ENCODE measurements at places on chromosomes 6 and 20.

- DNase-seq: no peak
These were observed 12.2 kb upstream of the C6orf132 start for GRCh38 chr6:42154461-42155209.

GRCh38 chr6:90127595-90127994, 169.0 kb downstream of the BACH2 start:
- DNase-seq: no peak

DNA sequence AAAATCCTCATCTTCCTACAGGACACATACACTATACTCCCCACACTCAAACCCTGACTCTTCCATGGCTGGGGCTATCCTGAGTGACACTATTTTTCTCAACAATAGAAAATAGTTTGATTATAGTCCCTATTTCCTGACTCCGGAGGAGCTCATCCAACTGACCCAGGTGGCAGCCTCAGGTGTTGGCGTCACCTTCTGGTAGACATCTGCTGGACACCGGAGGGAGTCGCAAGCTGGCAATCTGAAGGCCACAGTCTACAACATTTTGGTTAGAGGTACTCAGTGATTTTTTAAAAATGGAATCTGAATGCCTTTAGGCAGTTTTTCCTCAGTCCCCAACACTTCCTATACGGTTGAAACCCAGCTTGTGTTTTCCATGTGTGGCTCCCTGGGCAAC, 32.2 kb upstream of the OCSTAMP start:
- DNase-seq: no peak

DNA sequence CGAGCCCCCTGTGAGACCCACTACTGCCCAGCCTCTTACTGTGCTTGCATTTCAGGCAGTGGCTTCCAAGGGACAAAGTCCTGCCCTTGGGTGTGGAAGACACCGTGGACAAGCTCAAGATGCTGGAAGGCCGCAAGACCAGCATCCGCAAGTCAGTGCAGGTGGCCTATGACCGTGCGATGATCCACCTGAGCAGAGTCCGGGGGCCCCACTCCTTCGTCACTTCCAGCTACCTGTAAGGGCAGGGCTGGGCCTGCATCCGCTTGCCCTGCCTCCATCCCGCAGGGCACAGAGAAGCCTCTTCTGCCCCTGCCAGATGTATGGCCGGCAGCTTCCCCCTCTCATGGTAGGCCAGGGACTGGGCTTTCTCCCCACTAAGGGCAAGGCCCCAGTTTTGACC, 33.8 kb downstream of the BRPF3 start:
- no peak for DNase-seq

GRCh38 chr20:46253391-46253790, 54.9 kb downstream of the CDH22 start:
- DNase-seq: no peak

DNA sequence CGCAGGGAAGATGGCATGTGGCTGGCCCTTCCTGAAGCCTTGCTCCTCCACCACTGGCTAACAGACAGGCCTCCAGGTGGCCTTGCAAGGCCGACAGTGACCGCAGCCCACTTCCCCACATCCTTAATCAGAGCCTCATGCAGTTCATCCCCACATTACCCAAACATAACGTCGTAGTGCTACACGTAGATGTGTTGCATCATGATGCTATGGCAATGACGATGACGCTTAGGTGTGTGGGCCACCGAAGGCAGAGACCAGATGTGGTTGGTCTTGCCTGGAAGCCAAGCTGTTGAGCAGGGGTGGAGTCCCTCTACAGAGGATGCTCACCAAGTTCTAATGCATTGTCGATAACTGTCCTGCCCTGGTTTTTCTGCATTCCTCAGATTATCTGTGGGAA, 5.6 kb downstream of the CD93 start:
- no peak for DNase-seq

DNA sequence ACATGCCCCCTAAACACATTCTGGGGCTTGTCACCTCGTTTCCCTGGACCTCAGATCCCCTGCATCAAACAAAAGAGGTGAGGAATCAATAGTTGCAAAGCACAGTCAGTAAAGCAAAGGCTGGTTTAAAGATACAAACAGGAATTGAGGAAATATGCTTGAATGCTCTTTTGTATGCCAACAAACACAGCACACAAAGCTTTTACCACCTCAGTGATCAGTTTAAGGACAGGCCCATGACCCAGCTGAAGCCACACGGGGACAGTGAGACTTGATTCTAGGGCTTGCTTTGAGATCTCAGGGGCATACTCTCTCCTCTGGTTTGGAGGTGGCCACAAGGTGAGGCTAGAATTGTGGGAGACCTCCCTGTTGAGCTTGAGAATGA, 182.9 kb upstream of the CST7 start:
- DNase-seq: no peak

DNA sequence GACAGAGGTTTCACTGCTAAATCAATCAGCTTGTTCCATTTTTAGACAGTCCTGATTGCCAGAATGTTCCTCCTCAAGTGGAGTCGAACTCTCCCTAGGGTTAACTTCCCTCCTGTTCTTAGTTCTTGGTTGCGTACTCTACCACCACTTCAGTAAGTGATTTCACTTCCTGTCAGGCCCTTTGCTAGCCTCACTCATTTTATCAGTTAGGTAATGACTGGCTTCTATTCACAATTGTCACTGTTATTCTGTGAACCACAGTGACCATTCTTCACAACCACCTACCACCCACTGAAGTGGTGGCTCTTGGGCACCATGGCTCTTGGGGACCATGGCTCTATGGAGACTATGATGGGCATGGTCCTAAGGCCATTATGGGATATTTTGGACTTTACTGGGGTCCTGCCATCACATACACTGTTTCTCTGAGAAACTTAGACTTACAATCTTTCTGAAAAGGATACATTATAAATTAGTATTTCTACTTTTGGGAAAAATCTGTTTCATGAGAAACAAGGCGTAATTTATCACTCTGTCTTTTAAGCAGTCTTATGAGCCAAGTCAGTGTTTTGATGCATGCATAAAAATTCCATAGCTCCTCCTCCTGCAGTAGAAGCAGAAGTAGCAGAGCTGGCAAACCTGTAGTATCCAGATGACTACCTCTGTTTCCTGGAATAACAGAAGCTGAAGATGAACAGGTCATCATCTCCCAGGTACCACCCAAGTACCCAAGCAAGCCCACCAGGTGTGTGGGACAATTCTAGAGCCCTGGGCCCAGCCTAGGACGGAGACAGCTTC, 66.3 kb downstream of the ATXN1 start:
- DNase-seq: no peak

DNA sequence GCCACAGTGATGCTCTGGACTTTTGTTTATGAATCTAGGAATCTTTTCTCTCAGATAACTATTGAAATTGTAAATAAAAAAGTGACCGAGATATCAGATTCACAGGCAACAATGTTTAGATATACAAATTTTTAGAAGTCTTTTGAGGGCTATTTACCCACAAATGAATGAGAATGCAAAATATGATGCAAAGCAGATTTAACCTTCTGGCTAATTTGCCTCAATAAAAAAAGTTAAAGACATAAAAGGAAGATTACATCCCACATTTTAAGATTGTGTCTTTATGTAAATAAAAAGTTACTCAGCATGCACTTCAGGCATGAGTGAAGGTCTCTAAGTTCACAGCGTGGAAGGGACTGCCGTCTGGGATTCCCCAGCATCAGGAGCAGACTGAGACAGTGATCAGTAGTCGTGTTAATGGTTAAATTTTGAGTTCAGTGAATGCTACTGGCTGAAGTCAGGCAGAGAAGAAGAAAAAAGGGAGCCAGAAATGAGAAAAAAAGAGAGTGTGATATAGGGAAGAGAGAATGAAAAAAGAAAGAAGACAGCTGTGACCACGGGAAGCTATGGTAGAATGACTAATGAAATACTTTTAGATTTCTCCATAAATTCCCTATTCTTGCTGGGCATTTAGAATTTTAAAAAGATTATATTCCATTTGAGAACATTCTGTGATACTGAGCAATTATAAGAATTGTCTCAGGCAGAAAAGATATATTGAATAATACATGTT, 93.6 kb downstream of the MYB start:
- no peak for DNase-seq

GRCh38 chr6:132592855-132593254, 3.3 kb upstream of the TAAR5 start:
- DNase-seq: no peak

- no peak for DNase-seq
These were observed 176.6 kb upstream of the PTPRK start for GRCh38 chr6:128696691-128697689.

DNA sequence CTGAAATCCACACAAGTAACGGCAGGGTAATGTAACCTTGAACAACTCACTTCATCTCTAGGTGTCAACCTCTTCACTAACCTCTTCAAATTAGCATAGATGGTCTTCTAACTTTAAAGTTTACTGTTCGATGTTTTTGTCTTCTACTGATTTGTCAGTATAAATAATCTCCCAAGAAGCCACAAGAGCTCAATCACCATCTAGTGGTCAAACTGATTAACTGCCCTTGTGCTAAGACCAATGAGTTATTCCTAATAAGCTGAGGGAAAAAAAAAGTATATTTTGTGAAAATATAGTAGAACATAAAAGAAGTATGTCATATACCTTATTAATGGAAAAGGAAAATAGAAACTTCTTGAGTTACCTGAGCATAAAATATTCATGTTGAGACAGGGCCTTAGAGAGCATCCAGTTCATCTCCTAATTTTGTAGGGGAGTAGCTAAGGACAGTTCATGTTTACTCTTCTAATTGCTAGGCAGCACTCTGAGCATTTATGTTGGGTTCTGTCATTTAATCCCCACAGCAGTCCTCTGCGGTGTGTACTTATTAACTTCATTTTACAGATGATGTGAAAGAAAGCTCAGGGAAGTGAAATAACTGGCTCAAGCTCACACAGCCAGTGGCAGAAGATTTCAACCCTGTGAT, 317.1 kb downstream of the ESR1 start:
- DNase-seq: no peak

DNA sequence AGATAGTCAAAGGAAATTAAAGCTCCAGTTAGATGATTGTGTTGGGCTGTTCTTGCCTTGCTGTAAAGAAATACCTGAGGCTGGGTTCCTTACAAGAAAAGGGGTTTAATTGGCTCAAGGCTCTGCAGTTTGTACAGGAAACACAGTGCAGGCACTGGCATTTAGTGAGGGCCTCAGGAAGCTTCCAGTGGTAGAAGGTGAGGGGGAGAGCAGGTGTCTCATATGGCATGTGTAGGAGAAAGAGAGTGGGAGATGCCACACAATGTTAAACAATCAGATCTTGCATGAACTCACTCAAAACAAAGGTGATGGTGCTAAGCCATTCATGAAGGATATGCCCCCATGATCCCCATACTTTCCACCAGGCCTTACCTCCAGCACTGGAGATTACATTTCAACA, 493.5 kb upstream of the IMPG1 start:
- no peak for DNase-seq

DNA sequence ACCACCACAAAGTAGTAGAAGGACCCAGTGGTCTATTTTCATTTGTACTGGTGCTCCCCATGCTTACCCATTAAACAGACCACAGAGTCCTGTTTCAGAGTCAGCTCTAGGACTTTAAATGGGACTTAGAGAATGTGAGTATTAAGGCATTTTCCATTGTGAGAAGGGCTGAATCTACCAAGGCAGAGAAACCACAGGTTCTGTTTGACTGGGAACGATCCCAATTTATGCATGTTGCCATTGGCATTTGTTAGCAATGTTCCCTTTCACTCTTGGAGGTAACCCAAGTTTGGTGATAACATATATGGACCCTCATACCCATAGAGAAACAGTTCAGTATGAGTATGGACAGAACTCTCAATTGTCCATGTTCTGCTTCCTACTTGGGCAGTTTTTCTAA, 672.8 kb downstream of the KIF16B start:
- DNase-seq: no peak

DNA sequence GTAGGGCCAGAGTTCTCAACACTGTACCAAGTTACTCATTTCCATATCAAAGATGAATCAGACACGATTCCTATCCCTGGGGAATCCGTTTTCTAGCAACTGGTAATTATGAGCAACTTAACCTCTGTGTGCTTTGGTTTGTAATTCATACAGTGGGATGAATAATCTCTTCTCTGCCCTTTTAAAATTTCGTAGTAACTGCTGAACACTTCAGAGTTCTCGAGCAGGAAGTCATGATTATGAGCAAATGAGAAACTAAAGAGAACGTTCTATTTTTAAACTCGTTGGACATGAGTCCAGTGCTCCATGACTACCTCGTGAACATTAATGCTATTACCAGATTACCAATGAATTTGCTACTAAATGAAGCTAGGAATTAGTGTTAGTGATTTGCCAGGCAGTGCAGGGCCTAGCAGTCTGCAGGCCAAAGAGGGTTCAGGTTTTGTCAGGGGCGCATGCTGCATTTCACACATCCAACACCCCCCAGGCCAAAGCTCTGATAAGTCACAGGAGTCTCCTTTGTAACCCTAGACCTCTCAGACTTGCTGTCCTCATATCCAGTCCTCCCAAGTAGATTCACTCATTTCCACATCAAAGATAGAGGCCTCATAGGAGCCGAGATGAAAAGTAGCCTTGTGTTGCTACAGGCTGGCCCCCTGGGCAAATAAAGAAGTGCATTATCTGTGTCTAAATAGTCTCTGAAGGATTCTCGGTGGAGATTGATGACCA, 45.8 kb upstream of the VSTM2L start:
- no peak for DNase-seq

DNA sequence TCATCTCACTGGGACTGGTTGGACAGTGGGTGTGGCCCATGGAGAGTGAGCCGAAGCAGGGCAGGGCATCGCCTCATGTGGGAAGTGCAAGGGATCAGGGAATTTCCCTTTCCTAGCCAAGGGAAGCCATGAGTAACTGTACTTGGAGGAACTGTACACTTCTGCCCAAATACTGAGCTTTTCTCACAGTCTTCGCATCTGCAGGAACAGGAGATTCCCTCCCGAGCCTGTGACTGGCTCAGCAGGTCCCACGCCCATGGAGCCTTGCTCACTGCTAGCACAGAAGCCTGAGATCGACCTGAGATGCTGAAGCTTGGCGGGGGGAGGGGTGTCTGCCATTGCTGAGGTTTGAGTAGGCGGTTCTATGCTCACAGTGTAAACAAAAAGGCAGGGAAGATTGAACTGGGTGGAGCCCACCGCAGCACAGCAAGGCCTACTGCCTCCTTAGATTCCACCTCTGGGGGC, 10.4 kb upstream of the CALHM5 start:
- DNase-seq: no peak

DNA sequence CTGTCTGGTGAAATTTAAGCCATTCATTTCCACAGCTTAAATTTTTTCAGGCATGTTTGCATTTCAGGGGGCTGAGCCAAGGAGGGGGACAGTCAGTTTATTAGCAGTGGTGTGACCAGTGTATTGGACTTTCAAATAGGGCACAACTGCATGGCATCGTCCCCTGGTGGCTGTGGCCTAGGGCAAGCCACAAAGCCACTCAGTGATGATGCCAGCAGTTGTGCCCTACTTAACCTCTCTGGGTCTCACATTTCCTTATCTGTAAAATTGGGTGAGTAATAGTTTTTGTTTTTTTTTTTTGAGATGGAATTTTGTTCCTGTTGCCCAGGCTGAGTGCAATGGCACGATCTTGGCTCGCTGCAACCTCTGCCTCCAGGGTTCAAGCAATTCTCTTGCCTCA, 48.0 kb downstream of the CDC5L start:
- DNase-seq: no peak
